DND-41 (cell line): ENCODE measurements at places on chromosomes 2 and 18.

GRCh38 chr2:144453486-144454158, 66.3 kb downstream of the ZEB2 start:
- no peak for DNase-seq

DNA sequence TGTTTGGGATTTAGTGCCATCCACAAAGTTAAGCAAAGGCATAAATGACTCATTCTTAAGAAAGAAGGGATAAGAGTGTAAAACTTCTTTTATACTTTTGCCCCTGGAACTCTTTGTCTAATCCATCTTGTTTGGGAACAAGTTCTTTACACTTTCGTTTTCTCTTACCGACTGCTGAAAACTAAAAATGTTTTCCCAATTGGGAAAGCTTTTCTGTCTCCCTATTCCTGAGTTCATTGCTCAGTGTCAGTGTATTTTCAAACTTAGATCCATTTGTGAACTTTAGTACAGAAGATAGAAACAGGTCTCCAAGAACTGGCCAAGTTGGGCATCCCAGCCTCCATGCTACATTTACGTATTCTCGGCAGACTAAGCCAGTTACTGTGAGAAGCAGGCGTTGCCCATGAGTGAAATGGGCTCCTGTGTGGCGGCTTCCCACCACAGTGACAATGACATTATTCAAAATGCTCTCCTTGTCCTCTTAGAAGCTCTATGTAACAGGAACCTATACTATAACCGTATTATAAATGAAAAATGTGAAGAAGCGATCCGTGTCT, 51.7 kb downstream of the TGOLN2 start:
- DNase-seq: no peak

DNA sequence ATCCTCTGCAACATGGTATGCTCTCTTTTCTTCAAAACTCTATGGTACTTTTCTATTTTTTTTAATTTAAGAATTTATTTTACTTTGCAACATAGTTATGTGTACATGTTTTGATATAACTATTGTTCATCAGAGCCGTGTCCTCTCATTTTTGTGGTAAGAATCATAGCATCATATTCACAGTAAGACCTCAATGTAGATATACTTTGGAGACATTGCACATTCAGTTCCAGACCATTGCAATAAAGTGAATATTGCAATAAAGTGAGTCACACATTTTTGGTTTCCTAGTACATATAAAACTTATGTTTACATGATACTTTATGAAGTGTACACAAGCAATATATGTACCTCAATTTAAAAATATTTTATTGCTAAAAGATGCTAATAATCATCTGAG, 22.7 kb upstream of the LINC00305 start:
- no peak for DNase-seq

DNA sequence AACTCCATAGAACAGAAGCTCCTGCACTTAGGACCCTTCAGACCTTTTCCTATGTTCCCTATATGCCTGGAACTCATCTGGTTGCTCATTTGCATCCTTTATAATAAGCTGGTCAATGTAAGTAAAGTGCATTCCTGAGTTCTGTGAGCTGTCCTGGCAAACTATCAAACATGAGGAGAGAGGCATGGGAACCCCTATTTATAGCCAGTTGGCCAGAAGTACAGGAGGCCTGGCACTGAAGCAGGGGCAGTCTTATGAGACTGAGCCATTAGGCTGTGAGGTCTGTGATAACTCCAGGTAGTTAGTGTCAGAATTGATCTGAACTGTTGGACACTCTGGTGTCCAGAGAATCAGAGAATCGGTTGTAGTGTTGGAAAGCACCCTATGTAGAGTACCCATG, 88.4 kb downstream of the EHD3 start:
- no peak for DNase-seq

GRCh38 chr2:146801886-146802285, 1042.9 kb upstream of the ACVR2A start:
- DNase-seq: no peak

DNA sequence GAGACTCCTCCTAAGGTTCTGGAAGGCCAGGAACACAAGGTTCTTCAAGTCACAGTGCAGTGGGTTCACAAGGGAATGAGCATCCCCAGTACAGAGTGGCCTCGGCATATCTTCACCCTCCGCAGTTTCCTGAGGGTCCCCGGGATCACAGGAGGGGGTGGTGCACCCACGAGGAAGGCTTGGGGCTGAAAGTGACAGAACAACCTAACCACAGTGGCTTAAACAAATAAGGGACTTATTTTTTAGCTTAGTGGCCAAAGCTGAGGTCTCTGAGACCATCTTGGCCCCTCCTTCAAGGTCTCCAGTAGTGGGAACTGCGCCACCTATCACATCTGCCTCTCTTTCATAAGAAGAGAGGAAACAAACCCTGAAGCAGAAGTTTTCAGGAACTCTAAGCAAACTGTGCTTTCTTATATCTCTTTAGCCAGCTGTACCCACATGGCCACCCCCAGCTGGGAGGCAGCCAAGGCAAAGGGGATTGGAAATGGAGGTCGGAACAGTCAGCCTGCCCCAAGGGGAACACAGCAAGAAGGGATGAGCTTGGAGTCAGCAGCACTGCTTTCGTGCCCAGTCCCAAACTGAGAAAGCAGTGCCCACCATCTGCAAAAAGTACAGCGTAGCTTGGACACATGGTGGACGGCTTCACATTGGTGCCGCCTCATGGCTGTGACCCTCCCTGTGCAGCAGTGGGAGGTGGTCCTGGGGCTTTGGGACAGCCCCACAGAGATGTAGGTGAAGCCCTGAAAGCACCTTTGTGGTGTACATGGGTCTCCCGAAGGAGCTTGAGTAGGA, 260.0 kb upstream of the ID2 start:
- DNase-seq: no peak

DNA sequence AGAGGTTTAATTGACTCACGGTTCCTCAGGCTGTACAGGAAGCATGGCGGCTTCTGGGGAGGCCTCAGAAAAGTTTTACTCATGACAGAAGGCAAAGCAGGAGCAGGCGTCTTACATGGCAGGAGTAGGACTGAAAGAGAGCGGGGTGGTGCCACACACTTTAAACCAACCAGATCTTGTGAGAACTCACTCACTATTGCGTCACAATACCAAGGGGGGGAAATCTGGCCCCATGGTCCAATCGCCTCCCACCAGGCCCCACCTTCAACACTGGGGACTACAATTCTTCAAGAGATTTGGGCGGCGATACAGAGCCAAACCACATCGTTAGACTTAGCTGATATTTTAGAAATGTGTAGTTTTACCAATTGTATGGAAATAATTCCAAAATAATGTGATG, 77.6 kb upstream of the SLC4A10 start:
- no peak for DNase-seq

DNA sequence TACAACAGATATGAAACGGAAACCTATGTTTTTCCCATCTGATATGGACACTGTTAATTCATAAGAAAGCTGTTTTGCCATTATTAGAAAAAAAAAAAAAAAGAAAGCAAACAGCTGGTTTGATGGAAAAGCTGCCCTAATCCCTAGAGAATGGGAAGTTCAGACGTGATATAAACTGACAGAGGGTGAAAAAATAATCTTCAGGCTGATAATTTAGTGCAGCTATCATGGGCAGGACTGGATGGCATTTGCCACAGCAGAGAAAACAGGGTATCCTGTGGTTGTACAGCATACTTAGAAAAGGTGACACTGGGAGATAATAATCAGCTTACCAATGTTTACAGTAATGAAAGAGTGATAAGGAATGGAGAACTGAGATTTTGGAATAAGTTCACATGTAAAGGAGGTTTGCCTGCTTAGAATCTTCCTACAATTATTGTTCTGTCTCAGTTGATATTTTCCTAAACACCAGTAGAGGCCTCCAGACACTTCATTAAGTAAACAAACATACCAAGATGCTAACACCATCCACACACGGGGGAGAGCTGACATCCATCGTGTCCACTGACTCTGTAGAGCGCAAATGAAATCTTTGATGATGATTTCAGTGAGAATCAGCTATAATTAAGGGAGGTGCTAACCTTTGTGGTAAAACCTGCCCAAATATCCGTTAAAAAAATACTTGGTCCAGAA, 211.6 kb upstream of the MMADHC start:
- no peak for DNase-seq

GRCh38 chr18:9735238-9735637, 27.1 kb downstream of the RAB31 start:
- DNase-seq: peak; percentile 56

- no peak for DNase-seq
Measured at GRCh38 chr2:40758401-40759155, 306.7 kb upstream of the SLC8A1 start.

GRCh38 chr2:223846515-223846914, 9.1 kb upstream of the AP1S3 start:
- DNase-seq: no peak

DNA sequence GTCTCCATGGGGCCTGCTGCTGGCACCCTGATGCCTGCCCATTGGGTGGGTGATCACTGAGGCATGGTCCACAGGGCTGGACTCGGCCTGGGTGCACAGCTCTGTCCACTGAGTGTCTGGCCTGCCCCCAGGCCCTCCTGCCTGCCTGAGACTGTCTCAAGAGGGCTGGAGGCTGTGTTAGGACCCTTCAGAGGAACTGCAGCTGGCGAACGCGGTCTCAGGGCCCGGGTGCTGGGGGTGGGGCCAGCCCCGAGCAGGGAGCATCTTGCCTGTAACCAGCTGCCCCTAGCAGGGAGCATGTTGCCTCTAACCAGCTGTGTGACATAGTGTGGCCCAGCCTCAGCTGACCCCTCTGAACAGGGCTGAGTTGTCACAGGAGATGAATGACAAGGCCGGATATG, 50.0 kb downstream of the TWIST2 start:
- no peak for DNase-seq

GRCh38 chr2:53913721-53914120, 54.0 kb upstream of the GPR75 start:
- DNase-seq: no peak

DNA sequence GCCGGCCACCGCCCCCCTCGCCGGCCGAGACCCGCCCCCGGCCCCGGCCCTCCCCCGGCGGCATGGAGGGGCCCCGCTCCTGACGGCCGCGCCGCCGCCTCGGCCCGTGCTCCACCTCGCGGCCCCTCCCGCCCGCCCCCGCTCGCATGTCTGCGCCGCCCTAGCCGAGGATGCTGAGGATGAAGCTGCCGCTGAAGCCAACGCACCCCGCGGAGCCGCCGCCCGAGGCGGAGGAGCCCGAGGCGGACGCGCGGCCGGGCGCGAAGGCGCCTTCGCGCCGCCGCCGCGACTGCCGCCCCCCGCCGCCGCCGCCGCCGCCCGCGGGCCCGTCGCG, 397 bp downstream of the ZCCHC2 start:
- no peak for DNase-seq

DNA sequence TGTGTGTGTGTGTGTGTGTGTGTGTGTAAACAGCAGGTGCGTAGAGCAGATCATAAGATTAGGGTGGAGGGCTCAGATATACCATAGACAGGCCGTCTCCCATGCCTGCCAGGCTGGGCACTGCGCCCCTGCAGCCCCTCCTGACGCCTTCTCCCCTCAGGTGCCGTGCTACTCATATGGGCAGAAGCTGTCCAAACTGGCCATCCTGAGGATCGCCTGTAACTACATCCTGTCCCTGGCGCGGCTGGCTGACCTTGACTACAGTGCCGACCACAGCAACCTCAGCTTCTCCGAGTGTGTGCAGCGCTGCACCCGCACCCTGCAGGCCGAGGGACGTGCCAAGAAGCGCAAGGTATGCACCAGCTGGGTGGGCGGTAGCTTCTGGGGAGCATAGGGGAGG, 10.0 kb downstream of the ATOH8 start:
- no peak for DNase-seq

- no peak for DNase-seq
Measured at GRCh38 chr2:71801969-71802368, 345.7 kb downstream of the CYP26B1 start.

DNA sequence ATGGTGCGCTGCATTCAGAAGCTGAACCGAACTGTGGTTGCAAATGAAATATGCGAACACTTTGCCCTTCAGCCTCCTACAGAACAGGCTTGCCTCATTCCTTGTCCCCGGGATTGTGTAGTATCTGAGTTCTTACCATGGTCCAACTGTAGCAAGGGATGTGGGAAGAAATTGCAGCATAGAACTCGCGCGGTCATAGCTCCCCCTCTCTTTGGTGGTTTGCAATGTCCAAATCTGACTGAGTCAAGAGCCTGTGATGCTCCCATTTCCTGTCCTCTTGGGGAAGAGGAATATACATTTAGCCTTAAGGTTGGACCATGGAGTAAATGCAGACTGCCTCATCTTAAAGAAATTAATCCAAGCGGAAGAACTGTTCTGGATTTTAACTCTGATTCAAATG, 291.4 kb downstream of the THSD7B start:
- no peak for DNase-seq

GRCh38 chr18:5982332-5982731, 87.0 kb upstream of the TMEM200C start:
- DNase-seq: no peak

GRCh38 chr18:35289293-35289692, 736 bp downstream of the ZSCAN30 start:
- no peak for DNase-seq

DNA sequence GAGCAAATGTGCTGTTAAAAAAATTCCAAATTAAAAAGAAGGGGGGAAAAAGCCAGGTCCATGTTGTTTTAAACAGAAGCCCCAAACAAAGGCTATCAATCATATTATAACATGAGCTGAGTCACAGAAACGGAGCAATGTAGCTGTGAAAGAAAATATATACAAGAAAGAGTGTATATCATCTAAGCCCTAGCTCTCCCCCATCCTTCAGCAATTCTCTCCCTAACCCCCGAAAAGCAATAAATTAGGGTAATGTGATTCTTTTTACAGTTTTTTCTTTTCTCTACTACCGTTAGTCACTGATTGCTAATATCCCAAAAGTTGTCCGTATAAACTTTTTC, 25.3 kb downstream of the FEZ2 start:
- DNase-seq: no peak

DNA sequence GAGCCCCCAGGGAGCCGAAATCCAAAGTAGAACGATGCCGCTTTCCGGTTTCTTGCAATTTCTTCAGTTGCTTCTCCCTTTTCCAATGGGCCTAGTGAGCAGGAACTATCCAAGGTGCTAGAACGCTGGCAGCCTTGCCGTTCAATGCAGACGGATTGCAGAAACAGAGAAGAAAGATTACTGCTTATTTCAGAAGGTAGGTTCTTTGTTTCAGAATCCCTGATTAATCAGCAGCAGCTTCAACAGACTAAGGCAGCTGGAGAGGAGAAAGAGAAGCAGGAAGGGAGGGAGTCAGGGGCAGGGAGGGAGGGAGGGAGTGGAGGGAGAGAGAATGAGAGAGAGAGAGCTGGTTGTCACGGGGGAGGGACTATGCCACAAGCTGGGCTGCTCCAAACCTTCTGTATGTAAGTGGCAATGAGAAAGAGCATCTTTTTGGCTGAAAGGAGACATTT, 576 bp downstream of the NYAP2 start:
- DNase-seq: peak; percentile 25

GRCh38 chr2:43455731-43456642, 139.9 kb downstream of the THADA start:
- no peak for DNase-seq

- no peak for DNase-seq
Measured at GRCh38 chr18:56388571-56388970, 249.8 kb downstream of the TXNL1 start.

- peak; percentile 25 for DNase-seq
Measured at GRCh38 chr2:10460366-10460796, 12.3 kb upstream of the ODC1 start.
